CD4-positive, alpha-beta T cell treated with Interleukin-1 beta for 1 hour (primary cell): ENCODE measurements at places on chromosomes 7 and 10.

DNA sequence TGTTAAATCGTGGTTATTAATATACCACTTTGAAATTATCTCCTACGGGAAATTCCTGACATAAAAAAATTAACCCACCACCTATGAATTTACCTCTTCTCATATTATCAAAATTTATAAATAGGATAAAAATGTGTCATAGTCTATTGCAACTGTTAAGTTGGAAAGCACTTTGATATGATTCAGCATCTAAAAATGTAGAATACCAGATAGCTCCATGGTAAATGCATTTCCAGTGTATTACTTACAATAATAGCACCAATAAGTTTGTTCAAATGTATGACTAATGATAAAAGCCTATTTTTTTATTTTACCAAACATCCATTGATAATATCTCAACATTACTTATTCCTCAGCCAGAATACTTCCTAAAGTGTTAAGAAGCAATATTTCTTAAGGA lies 13.6 kb upstream of the KCND2 start:
- DNase-seq = no peak

- DNase-seq = no peak
Measured at GRCh38 chr7:78232806-78233205, 434.2 kb downstream of the PHTF2 start.

GRCh38 chr10:62599161-62599560 lies 205.4 kb upstream of the ADO start:
- DNase-seq = no peak

GRCh38 chr7:19558527-19558926 lies 150.3 kb downstream of the POLR1F start:
- no peak for DNase-seq

- DNase-seq = no peak
Measured at GRCh38 chr10:126847666-126848065, 57.6 kb upstream of the DOCK1 start.

DNA sequence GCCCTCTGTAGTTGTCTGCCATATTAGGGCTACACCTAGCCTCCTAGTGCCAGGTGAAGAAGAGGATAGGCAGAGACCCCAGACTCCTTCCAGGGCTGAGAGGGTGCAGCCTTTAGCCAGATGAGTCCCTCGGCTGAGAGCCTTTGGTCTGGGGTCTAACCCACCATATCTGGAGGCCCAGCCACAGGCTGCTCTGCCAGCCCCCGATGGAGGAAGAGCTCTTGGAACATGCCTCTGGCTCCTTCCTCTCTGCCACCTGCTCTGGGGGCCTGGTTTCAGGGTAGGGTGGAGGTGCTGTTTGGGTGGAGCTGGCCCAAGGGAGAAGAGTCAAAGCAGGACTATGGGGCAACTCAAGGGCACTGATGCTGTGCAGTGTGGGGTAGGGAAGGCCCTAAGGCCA lies 1.4 kb downstream of the LRRC18 start:
- no peak for DNase-seq

GRCh38 chr10:72682638-72683037 lies 9.3 kb upstream of the MCU start:
- no peak for DNase-seq

DNA sequence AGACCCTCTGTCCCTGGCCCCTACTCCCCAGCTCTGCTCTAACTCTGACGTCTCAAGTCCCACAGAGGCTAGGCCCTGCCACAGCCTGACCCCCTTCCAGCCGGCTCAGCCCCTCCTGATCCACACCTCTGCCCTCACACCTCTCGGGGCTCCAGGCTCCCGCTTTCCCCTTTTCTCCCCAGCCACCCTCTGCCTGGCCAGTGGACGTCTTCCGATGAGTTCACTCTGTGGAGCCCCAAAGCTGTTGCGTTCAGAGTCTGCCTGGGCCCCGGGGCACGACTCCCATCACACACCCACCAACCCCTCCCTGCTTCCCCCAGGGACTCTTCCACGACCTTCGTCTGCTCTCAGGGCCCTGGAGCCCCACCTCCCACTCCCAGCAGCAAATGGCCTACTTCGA lies 18.4 kb upstream of the TBRG4 start:
- DNase-seq = no peak

- DNase-seq = no peak
Measured at GRCh38 chr10:87656431-87657072, 3.1 kb upstream of the PAPSS2 start.

DNA sequence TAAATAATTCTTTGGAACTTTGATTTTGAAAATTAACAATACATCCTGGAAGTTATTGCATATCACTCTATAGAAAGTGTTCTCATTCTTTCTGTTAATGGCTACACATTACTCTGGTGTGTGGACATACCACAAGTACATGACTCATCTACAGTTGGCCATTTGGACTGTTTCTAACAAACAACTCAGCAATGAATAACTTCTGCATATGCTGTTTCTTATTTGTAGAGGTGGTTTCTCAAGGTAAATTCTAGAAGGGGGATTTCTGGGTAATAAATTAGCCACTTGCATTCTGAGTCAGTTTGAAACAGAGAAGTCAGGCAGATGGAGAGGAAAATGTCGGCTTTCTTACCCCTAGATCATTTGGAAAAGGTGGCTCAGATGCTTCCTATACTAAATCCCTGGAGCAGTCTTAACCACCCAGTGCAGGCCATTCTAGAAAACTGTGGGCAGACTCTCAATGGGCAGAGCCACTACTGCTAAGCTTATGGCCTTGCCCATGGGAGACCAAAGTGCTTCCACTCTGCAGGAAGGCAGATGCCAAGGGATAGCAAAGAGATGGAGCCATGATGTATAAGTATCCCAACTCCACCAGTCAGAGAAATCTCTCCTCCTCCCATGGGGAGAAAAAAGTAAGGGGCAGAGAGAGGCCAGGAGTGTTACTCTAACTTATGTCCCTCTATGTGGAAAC lies 194.0 kb upstream of the PLPP4 start:
- DNase-seq = no peak

DNA sequence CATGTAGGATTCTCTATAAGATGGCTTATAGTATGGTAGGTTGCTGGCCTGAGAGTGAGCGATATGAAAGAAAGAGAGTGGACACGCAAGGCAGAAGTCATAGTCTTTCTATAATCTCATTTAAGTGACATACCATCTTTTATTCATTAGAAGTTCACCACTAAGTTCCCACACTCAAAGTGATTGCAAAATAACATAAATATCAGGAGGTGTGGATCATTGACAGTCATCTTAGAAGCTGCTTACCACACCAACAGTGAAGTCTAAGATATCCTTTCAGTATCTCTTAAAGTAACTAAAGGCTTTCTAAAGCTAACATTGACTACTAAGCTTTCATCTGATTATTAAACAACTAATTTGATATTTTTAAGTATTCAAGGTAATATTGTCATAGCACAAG lies 36.9 kb upstream of the GNAI1 start:
- DNase-seq = no peak

GRCh38 chr7:32588657-32589056 lies 93.4 kb downstream of the AVL9 start:
- no peak for DNase-seq

GRCh38 chr7:28516390-28517172 lies 104.3 kb downstream of the CREB5 start:
- no peak for DNase-seq
